Panc1 (cell line): ENCODE measurements at places on chromosomes 3 and 15. TPM values are rescaled to one million over a fixed set of nuclear protein-coding genes. Genes with fewer than 3 reads are reported as not detected.

Gene GABRR3
- total RNA-seq, result not detected

Gene PDIA5
- 53.6 TPM for total RNA-seq

Gene LRTM1
- not detected for total RNA-seq

Gene SEC22C
- total RNA-seq, result 45.9 TPM

Gene CYP1A2
- total RNA-seq, result not detected

Gene TMEM207
- not detected for total RNA-seq

Gene MFAP1
- 29.7 TPM for total RNA-seq

Gene SIDT1
- total RNA-seq, result not detected

Gene ATP10A
- 0.31 TPM for total RNA-seq

Gene GOLGA8K
- total RNA-seq, result 1.5 TPM

Gene WNT5A
- 0.54 TPM for total RNA-seq

Gene OIP5
- total RNA-seq, result 26.7 TPM

Gene RBM5
- total RNA-seq, result 86.6 TPM

Gene BFSP2
- 0.67 TPM for total RNA-seq

Gene SLC28A1
- total RNA-seq, result not detected

Gene ISL2
- 0.51 TPM for total RNA-seq

Gene CPEB1
- 19.5 TPM for total RNA-seq

Gene LRRC31
- total RNA-seq, result not detected

Gene CPLX3
- not detected for total RNA-seq

Gene SOX14
- not detected for total RNA-seq

Gene NOP10
- total RNA-seq, result 306 TPM

Gene WDR93
- 0.18 TPM for total RNA-seq

Gene KCNMB2
- not detected for total RNA-seq

Gene C3orf22
- total RNA-seq, result not detected

Gene NTRK3
- total RNA-seq, result not detected

Gene BOC
- total RNA-seq, result 0.33 TPM

Gene KIF23
- 82.5 TPM for total RNA-seq

Gene LRRC34
- 1.2 TPM for total RNA-seq

Gene SMAD6
- 45.9 TPM for total RNA-seq

Gene SLC9C1
- total RNA-seq, result not detected

Gene CISH
- total RNA-seq, result 0.57 TPM

Gene COL8A1
- total RNA-seq, result 0.13 TPM

Gene SEMA5B
- total RNA-seq, result 1.2 TPM

Gene RGMA
- total RNA-seq, result 0.62 TPM

Gene CYP11A1
- 0.57 TPM for total RNA-seq

Gene SLC15A2
- 0.41 TPM for total RNA-seq

Gene ABHD2
- 95.0 TPM for total RNA-seq

Gene SKIL
- total RNA-seq, result 94.2 TPM

Gene ALG1L2
- total RNA-seq, result 0.33 TPM

Gene CNTN3
- not detected for total RNA-seq

Gene CLDN1
- 30.9 TPM for total RNA-seq

Gene GOLGA6L7
- total RNA-seq, result not detected

Gene C3orf85
- not detected for total RNA-seq

Gene NANOGP8
- not detected for total RNA-seq

Gene PLSCR2
- total RNA-seq, result 0.54 TPM

Gene RNF111
- 37.2 TPM for total RNA-seq

Gene EPHA6
- 0.57 TPM for total RNA-seq

Gene NLGN1
- 0.85 TPM for total RNA-seq

Gene ALDH1A3
- total RNA-seq, result 143 TPM

Gene C2CD4B
- total RNA-seq, result 0.26 TPM

Gene SLC12A1
- not detected for total RNA-seq

Gene PDCD7
- total RNA-seq, result 19.7 TPM

Gene SLC24A5
- not detected for total RNA-seq

Gene LEKR1
- not detected for total RNA-seq

Gene VWA5B2
- 0.28 TPM for total RNA-seq
